ENCODE measurements at places on chromosomes 4 and X. TPM values are rescaled to one million over a fixed set of nuclear protein-coding genes. Genes with fewer than 3 reads are reported as not detected.

- DNase-seq = no peak
These were observed 232.4 kb downstream of the LDB2 start for GRCh38 chr4:16665942-16666551.

- DNase-seq = no peak
These were observed 149.2 kb downstream of the SPATA18 start for GRCh38 chr4:52200339-52200725.

- DNase-seq = no peak
These were observed 55.0 kb upstream of the NR3C2 start for GRCh38 chr4:148497258-148497657.

DNA sequence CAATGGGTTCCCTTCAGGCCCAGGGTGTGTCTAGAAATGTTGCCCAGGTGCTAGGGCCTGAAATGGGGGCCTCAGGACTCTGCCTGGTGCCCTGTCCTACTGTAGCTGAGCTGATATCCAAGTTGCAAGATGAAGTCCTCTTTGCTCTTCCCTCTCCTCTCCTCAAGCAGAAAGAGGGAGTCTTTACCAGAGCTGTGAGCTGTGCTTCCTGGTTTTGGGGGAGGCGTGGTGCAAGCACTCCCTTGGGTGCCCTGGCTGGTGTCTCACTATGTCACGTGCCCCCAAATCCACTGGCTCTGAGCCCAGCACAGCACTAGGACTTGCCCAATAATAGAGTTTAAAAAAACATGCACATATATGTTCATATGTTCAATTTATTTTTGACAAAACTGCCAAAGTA, 29.3 kb upstream of the CT47A1 start:
- no peak for DNase-seq

DNA sequence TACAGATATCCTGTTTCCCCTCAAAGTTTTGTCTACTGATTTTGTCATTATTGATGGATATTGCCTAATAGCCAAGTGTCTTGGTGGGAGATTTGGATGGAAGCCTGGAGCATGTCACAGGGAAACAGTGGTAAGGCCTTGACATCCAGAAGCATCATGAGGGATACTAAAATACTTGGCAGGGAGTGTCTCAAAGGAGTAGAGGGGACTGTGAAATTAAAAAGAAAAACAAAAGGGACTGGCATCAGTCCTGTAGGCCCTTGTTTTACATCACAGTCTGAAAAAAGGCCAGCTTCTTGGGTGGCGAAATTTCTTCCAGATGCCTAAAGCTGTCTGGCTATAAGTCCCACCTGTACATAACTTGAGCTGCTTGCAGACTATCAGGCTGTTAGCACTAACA, 83.8 kb downstream of the GUCY2F start:
- no peak for DNase-seq

- no peak for DNase-seq
These were observed 40.6 kb downstream of the ARHGAP10 start for GRCh38 chr4:147772459-147772969.

DNA sequence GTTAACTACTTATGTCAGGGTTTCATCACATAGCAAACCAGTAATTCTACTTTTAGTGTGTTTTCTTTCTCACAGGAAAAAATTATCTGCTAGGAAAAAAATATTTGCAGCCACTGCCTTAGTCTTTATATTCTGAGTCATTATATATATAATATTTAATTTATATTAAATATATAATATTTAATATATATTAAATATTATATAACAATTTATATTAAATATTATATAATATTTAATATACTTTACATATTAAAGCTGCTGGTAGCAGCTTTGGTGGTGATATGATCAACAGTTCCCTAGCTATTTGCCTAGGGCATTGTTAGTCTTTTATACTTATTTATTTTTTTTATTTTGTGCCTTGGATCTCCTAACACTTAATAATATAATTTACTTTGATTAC, 381.6 kb downstream of the STIM2 start:
- DNase-seq = no peak

GRCh38 chr4:90099812-90100211, 27.4 kb upstream of the CCSER1 start:
- DNase-seq = no peak

GRCh38 chr4:26299254-26299882, 21.4 kb upstream of the RBPJ start:
- no peak for DNase-seq

- DNase-seq = no peak
These were observed 96.0 kb upstream of the PPP2R3B start for GRCh38 chrX:482702-483203.

DNA sequence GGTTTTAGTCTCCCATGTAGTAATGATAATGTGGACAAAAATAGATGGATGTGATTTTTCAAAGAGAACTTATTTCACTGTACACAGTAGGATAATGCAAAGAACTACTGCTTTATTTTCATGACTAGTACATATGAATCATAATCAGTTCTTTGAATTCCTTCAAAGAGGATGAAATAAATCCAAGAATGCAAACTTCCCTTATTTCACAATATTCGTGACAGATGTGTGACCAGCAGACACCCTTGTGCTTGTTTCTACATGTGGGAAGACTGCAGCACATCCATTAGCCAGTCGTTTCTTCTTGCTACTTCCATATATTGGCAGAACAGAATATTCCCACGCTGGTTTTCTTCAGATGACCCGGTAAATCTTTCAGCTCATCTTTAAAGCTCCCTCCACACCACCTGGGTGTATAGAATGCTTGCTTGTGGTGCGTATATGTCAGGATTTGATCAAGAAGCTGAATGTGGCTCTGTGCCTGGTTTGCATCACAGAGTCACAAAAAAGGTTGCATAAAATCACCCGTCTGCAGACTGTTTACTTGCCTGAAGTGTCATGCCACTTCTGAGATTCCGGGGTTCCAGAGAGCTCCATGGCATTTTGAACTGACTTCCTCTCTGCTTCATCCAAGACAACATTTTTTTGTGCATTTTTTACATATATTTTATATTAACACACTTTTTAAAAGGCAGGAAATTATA, 47.7 kb upstream of the FAT4 start:
- DNase-seq = no peak

DNA sequence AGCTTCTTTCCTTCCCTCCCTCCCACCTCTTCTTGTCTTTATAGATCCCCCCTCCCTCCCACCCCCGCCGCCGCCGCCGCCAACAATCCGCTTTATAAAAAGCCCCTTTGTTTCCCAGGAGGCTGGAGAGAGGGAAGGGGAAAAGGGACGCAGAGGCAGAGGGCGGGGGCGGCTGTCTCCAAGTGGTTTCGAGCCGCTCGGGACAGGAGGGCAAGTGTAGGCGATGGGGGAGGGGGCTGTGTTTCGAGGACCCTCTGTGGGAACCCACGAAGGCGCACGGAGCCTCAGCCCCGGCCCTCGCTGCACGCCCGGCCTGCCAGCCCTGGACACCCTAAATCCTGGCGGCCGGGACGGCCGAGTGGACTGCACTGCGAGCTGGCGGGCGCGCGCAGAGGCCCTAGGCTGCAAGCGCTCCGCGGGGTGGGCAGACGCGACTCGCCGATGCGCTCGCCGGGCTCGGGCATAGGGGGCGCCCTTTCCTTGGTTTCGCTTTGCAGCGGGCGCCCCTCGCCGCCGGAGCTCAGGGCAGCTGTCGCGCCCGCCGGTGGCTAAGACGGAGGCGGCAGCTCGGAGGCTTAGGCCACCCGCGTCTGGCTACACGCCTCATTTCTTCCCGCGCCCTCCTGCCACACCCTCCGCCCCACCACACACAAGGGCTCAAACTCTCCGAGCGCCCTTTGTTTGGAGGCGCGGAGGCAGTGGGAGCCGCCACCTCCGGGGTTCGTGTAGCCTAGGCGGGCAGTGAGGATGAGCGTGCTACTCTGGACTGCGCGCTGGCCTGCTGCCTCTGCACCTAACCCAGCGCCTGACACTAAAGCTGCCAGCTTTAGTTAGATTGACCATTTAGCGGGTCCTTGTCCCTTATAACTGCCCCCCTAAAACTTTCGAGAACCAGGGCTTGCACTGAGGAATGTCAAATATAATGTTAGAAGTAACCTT, 2.2 kb downstream of the MAMLD1 start:
- peak; percentile 55 for DNase-seq

- no peak for DNase-seq
These were observed 16.6 kb downstream of the CENPVL2 start for GRCh38 chrX:51665981-51666380.

Gene SERPINA7
- total RNA-seq = not detected

Gene GRIA2
- total RNA-seq = 0.18 TPM

Gene ABLIM2
- total RNA-seq = 8.5 TPM

Gene DNAAF6
- total RNA-seq = not detected

Gene PAGE2
- not detected for total RNA-seq

Gene MFSD8
- total RNA-seq = 27.6 TPM

Gene JCHAIN
- total RNA-seq = 374 TPM

Gene JADE3
- total RNA-seq = 11.4 TPM

Gene CFAP99
- not detected for total RNA-seq

Gene UNC5C
- 6.2 TPM for total RNA-seq

All from ureter (tissue), 1 donor.